ENCODE measurements at places on chromosomes 11 and 22.
A peak's percentile ranks its signal among the peaks of the same experiment; 100 is the strongest.

GRCh38 chr11:124108156-124108555 is 7.1 kb upstream of the VWA5A start:
- DNase-seq = peak; percentile 34

DNA sequence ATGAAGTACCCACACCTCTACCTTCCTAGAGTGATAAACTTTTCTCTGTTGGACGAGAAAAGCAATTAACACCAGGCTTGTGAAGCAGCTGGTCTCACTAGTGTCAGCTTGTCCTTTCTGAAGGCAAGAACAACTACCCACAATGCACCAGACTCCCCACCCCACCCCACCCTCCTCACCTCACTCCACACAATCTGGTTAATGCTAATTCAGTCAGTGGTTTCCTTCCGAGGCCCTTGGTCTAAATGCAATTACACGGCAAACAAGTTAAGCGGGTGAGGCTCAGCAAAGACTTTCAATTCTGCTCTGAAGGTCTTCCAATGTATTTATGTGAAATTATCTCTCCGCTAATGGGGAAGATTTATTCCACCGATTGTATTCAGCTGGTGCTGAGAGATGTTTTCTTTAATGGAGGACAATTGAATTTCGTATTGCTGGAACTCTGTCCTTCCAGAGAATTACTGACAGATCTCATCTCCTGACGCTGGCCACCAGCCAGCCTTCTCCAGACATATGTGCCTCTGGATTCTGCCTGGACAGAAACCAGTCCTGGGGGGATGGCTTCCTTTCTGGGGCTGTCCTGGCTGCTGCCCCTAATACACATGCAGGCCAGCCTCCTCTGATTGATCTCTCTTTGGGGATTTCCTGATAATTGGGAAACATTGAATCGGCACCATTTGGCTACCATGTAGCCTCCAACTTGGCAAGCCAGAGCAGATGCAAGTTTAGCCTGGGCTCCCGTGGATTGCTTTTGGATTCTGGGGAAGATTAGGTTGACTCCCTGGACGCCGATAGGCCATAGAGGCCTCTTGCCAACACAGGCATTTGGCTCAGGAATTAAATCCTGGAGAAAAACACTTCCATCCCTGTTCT is 165.8 kb upstream of the NARS2 start:
- no peak for DNase-seq

- DNase-seq = no peak
Measured at GRCh38 chr11:84720706-84721402, 906.3 kb downstream of the DLG2 start.

GRCh38 chr11:79546351-79546750 is 105.5 kb upstream of the TENM4 start:
- no peak for DNase-seq

DNA sequence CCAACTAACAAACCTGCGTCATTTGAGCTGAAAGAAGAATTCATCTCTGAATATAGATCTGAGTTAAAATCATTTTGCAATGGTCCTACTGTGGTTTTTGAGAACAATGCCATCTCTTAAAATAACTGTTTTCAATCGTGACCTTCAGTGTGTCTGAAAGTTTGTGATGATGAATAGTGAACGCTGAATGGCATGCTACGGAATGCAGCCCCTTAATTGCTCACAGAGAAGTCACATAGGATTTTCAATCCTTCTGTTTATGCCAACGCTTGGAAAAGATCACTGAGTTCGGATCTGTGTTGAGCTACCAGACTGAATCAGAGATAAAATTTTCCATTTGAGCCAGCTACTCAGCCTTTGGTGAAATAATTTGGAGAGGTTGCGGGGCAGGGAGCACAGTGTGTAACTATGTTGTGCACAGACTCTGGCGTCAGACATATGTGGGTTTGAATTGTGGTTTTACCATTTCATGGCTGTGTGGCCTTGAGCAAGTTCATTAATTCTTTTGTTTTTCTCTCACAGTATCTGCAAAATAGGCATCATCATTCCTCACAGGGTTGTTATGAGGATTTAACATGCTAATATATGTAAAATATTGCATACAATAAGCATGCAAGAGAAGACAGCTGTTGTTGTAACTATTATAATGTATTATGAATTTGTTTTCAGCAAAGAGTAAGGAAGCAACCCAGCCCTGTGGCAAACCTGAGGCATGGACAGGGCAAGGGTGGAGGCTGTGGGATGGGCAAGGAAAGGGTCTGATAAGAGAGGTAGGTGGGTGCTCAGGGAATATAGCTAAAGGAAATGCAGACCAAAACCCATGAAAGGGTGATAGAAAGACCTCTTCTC is 679.9 kb downstream of the KCNA4 start:
- DNase-seq = no peak

- DNase-seq = no peak
Measured at GRCh38 chr11:94379613-94380012, 21.6 kb downstream of the GPR83 start.

- DNase-seq = no peak
Measured at GRCh38 chr22:39943337-39943736, 16.9 kb upstream of the TMA7B start.

DNA sequence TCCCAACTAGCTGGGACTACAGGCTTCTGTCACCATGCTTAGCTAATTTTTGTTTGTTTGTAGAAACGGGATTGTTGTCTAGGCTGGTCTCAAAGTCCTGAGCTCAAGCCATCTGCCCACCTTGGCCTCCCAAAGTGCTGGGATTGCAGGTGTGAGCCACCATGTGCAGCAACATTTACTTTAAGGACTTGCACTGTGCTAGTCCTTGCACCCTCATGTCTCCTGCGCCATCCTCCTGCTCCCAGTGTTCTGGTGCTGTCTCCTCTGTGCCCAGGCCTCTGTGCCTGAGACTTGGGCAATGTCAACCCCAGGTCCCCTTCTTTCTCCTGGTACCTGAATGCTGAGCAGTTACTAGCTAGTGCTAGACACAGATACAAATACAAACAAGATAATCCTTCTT is 26.7 kb downstream of the WEE1 start:
- DNase-seq = no peak

GRCh38 chr11:70568814-70569617 is 170.7 kb downstream of the CTTN start:
- DNase-seq = no peak

GRCh38 chr11:120579611-120580031 is 68.1 kb downstream of the GRIK4 start:
- DNase-seq = peak; percentile 58

DNA sequence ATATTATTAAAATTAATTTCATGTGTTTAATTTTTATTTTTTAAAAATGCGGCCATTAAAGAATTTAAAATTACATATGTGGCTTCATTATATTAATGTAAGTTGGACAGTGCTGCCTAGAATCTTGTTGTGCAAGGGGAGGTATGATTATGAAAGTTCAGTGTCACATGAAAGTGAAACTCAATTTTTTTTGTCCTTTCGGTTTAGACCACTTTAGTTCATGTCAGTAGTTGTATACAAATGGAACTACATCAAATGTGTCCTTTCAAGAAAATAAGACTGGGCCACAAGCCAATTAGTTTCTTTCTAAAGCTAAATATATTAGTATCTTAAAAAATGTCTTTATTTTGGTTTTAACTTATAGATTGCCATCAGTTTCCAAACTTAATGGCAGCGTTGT is 35.7 kb downstream of the TBCEL start:
- peak; percentile 29 for DNase-seq

DNA sequence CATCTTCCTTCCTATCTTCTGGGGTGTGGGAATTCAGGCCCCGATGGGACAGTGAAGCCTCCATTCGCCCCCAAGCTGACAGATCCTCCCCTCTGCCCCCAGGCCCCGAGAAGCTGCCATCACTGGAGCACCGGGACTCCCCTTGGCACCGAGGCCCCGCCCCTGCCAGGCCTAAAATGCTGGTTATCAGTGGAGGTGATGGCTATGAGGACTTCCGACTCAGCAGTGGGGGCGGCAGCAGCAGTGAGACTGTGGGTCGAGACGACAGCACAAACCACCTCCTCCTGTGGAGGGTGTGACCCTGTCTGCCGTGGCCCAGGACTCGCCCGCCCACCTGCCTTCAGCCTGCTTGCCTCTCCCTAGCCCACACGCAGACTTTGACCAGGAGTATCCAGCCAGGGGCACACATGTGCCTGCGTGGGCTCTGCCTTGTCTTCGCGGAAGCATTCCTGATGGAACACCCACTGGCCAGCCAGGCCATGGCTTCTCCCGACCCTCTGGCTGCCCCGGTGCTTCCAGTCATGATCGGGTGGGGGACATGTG is 8.6 kb upstream of the RELT start:
- no peak for DNase-seq

- DNase-seq = no peak
Measured at GRCh38 chr11:61928606-61929005, 11.2 kb upstream of the RAB3IL1 start.

GRCh38 chr22:17283423-17283822 is 64.2 kb upstream of the ADA2 start:
- no peak for DNase-seq

DNA sequence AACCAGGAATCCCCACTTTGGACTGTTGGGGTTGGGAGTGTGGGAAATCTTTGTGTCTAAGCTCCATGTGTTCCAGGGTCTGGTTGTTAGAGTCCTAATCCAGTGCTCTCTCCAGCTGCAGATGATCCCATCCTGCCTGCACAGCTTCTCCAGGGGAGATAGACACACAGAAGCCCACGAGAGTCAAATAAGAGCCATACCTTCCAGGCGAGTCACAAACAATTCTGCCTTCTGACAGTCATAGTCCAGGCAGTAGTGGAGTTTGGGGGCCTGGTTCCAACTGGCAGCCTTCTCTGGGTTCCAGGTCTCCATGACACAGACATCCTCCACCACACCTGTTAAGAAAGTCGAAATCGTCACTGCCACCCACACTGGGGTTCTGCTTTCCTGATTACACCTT is 32.1 kb downstream of the SYT13 start:
- DNase-seq = no peak

DNA sequence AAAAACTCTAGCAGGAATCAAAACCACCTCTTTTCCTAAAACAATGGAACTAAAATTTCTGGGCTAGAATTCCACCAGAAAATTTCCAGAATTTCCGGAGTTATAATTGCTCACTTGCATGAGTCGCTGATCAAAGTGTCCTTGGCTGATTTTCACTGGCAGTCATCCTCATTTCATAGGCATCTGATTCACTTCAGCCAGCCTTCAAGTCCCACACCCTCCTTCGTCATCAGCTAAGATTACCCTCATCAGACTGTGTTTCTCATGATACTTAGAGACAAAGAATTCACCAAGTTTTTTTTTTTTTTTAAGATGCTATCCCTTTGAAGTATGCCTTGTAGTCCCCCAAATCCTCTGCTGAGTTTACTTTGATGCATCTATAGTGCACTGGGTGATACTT is 71.5 kb upstream of the RAB38 start:
- DNase-seq = no peak
